ENCODE measurements at places on chromosomes 4 and X.

- no peak for DNase-seq
Measured at GRCh38 chrX:39653691-39654090, 444.1 kb downstream of the BCOR start.

DNA sequence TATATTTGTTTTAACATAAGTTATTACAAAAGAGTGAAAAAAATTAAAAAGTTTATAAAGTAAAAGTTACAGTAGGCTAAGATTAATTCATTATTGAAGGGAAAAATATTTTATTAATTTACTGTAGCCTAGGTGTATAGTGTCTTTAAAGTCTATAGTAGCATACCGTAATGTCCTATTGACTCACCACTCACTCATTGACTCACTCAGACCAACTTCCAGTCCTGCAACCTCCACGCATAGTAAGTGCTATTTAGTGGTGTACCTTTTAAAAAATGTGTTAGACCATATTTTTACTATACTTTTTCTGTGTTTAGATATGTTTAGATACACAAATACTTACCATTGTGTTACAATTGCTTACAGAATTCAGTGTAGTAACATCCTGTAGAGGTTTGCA, 841.1 kb downstream of the CENPC start:
- no peak for DNase-seq

GRCh38 chrX:130861462-130861861, 41.5 kb downstream of the ENOX2 start:
- DNase-seq, result no peak

GRCh38 chrX:6225288-6225910, 3.3 kb downstream of the NLGN4X start:
- DNase-seq, result no peak

- DNase-seq, result no peak
Measured at GRCh38 chr4:168082379-168082778, 10.0 kb upstream of the ANXA10 start.

DNA sequence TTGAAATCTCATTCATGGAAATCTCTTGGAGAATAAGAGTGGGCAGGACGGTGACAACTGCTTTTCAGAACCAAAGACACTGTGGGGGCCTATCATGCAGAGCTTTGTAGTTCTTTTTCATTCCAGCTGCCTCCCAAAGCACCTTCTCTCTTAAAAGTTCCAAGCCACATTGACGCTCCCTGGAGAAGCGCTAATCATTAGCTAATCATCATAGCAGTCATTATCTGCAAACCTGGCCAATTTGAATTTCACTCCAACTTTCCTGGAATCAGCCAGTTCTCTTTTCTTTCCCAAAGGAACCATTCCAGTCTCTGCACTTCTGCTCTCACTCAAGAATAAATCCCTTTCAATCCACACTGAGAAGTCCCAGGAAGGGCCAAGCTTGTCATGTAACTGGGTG, 1144.1 kb upstream of the IGFBP7 start:
- no peak for DNase-seq

DNA sequence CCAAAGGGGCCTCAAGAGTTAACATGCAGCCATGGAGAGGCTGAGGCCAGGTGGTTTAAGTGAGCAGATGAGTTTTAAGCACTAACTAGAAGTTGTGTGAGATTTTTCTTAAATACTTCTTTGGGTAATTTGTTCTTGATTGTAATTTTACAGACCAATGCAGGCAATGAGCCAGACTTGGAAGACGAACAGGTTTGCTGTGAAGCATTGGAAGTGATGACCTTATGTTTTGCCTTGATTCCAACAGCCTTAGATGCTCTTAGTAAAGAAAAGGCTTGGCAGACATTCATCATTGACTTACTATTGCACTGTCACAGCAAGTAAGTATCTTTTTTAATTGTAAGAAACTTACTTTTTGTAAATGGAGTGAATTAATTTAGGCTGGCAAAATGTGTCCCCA, 103.9 kb downstream of the USP9X start:
- no peak for DNase-seq

Data from CD4-positive, alpha-beta T cell treated with Interferon alpha-2 for 1 hour (primary cell).